ENCODE measurements at places on chromosomes 5 and 9.

DNA sequence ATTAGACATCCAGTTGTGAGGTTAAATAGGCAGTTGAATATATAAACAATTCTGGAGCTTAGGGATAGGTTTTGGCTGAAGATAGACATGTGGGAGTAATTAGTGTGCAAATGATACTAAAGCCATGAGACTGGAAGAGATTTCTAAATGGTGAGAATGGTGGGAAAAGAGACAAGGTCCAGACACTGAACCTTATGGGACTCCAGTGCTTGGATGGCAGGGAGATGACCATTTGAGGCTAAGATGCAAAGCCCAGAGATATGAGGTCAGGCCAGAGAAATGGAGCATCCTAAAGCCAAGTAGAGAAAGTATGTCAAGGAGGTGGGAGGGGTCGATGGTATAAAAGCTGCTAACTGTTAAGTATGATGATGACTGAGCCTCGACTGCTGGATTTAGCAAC, 115.6 kb downstream of the SEMA5A start:
- no peak for DNase-seq

- DNase-seq, result no peak
These were observed 18.1 kb downstream of the TJP2 start for GRCh38 chr9:69192214-69192613.

GRCh38 chr5:154630410-154630809, 124.8 kb upstream of the LARP1 start:
- DNase-seq, result no peak

DNA sequence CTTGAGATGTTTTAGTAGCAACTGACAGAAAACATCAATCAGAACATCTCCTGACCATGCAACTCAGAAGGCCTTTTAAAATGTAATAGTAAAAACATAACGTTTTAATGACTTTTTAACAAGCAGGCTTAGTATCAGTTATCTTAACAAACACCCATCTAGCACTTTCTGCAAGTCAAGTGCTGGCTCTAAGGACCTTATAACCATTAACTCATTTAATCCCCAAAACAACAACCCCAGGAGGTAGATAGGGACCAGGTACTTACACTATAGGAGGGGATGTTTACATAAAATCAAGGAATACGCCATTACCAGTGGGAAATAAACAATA, 41.8 kb downstream of the ROR2 start:
- no peak for DNase-seq

- no peak for DNase-seq
These were observed 278.2 kb downstream of the CSNK1G3 start for GRCh38 chr5:123790226-123790625.

- DNase-seq, result peak; percentile 67
These were observed 20.9 kb upstream of the ADAM19 start for GRCh38 chr5:157596487-157596886.

- DNase-seq, result no peak
These were observed 181.9 kb downstream of the TMEM232 start for GRCh38 chr5:110544603-110545002.

DNA sequence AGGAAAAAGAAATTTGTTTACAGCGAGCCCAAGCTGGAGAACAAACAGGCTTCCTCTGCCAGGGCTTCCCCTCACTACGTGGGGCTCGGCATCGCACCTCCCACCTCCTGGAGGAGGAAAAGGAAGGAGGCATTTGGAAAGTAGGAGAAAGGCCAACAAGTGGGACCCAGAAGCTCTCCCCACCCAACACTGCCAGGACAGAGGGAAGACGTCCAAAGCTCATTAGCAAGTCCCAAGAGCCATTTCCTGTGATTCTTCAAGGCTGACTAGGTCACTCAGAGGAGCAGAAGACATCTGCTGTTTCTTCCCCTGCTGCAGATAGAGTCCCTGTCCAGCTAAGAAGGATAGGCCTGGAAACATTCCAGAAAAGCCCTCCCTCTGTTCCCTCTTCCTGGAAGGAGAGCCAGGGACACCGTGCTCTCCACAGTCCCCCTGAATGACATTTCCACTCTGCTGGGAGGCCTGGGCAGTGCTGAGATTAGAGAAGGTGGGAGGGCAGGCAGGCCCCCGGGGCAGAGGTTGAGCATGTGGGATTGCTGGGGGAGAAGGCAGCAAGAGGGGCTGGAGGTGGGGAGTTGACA, 57.0 kb upstream of the NEURL1B start:
- no peak for DNase-seq

GRCh38 chr5:31641575-31641974, 2.6 kb downstream of the PDZD2 start:
- DNase-seq, result no peak

GRCh38 chr5:130350131-130350530, 445.9 kb downstream of the CHSY3 start:
- no peak for DNase-seq

GRCh38 chr9:137269231-137269772, 8.2 kb upstream of the TOR4A start:
- DNase-seq, result no peak

- no peak for DNase-seq
These were observed 14.0 kb upstream of the CFAP95 start for GRCh38 chr9:69806627-69807026.

DNA sequence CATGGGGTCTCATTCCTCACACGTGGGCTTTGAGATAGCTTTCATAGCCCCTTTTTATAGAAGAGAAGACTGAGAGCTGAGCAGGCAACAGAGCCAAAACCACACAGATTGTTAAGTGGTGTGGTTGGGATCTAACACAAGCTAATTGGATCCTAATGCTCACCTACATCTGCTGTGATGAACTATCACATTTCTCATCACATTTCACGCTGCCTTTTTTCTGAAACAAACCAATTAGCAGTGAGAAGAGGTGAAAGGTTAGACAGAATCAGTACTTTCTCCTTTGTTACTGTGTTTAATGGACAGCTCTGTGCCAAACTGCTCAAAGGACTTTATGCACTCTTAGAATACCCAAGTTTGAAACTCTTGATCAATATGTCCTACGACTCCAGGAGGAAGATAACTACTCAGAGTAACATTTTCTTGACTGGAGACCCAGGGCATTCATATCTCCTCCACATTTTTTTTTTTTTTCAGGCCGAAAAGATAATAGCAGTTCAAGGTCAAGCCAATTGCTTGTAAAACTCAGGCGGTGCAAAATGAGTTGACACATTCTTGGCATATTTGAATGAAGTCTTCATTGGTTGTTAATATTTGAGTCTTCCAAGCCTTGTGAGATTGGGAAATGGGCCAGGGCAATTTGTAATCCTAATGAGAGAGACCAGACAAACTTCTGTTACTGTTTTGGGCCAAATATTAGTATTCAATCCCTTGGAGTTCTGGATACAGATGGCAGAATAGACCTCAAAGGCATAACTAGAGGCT, 138.4 kb downstream of the KCTD16 start:
- DNase-seq, result no peak

DNA sequence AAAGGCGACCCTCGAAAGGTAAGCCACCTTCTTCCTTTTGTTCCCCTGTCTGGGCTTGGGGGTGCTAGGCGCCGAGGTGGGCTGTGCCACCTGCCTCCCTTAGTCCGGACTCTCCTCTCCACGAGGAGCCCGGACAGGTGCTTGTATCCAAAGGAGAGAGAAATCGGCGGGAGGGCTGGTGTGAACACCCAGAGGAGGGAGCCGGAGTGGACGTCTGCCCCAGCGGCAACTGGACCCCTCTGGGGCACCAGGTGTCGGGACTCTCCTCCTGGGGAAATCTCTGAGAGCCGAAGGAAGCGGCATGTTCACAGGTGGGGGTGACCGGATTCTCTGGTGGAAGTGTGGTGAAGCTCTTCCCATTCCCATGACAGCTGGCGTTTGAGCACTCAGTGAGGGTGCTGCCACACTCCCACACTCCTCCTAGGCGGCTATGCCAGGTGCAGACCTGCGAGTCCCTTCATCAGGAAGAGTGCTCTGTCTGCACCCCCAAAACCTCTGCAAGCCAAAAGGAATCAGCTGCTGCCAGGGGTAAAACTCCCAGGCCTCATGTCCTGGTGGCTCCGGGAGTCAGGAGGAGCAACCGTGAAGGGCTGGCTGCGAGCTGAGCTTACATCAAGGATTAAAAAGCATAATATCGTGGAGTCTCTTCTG, 921 bp downstream of the KCNIP1 start:
- no peak for DNase-seq

DNA sequence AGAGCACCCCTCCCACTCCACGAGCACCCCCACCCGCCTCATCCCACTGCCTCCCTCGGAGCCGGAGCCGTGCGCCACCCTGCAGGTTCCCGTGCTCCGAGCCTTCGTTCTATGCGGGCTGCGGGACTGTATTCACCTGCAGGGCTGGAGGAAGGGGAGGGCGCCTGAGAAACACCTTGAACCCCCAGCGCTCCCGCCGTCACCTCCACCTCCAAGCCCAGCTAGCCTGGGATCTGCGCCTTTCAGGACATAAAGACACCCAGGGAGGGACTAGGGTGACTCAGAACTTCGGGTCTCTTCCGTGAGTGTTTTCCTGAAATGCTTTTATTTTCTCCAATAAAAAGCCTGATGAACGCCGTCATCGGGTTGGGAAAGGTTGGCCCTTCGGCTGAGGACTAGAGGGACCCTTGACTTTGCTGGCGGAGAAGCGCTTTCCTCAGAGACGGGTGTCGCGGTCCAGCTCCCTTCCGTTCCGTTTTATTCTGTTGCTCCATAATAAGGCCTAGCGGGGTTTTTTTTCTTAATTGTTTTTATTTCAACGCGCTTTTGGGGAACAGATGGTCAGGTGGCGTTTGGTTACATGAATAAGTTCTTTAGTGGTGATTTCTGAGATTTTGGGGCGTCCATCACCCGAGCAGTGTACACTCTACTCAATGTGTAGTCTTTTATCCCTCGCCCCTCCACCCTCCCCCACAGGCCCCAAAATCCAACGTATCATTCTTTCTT, 4.6 kb downstream of the TLX3 start:
- no peak for DNase-seq

GRCh38 chr5:87099291-87099839, 168.3 kb upstream of the RASA1 start:
- no peak for DNase-seq

DNA sequence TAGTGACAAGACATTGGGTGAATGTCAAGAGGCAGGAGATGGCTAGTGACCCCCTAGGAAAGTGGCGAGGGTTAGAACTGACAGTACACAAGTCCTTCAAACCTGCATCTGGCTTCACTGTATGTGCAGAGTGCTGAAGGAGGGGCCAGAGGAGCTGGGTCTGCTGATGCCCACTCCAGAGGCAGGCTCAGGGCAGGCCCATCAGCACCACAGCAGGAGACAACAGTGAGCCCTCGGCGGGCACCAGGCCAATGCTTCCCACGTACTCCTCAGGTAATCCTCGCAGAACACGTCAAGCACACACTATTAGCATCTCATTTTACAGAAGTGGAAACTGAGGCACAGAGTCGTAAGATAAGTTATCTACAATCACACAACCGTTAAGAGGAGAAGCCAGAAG, 76.1 kb upstream of the SH3PXD2B start:
- DNase-seq, result no peak

DNA sequence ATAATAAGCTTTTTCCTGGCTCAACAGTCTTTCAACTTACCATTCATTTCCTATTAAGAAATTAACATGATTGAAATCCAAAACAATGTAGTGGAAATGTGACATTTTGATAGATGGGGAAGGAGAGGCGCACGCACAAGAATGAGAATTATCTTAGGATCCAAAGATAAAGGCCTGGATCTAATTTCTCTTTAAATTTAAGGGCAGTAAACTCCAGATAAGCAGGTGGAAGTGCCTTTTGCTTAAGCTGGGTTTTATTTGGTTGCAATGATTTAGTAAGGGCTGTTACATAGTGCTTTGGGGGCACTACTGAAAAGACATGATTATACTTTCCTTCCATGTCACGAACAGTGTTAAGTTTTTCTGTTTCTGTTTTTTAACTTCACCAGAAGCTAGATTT, 17.3 kb downstream of the EQTN start:
- DNase-seq, result no peak

- no peak for DNase-seq
These were observed 120.9 kb downstream of the NSG2 start for GRCh38 chr5:174166231-174167079.

GRCh38 chr5:40376566-40376965, 303.1 kb upstream of the PTGER4 start:
- DNase-seq, result no peak

DNA sequence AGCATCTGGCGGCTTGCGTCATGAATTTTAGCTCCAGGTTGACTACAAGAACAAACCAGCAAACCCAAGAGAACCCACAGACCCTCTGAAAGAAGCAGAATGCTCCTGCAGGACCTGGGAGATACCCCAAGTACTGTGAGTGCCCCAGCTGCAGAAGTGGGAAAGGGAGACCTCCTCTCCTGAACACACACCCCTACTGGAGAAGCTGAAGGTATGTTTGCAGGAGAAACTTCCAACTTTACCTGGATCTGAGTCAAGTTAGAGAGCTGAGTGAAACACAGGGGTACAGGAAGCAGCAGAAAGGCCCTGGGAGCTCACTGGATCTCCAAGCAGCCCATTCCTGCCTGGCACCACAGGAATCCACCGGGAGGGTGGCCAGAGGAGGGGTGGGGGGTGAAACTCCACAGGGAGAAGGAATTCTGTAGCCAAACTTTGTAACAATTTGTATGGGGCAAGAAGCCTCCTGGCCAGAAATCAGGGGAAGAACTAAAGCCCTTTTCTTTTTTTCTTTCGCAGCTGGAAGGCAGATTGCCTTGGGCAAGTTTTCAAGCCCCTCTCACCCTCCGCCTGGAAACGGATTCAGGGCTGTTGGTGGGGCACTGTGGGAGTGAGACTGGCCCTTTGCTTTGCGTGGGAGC, 576.2 kb downstream of the BNC2 start:
- no peak for DNase-seq

GRCh38 chr5:39405083-39405843, 19.5 kb downstream of the DAB2 start:
- no peak for DNase-seq

GRCh38 chr9:80775530-80775929, 913.8 kb downstream of the TLE1 start:
- DNase-seq, result no peak

GRCh38 chr5:36870399-36871040, 6.0 kb upstream of the NIPBL start:
- DNase-seq, result no peak

- no peak for DNase-seq
These were observed 3.7 kb upstream of the UCK1 start for GRCh38 chr9:131534721-131535237.

GRCh38 chr9:127898433-127899127, 823 bp downstream of the ST6GALNAC6 start:
- peak; percentile 46 for DNase-seq

- no peak for DNase-seq
These were observed 73.8 kb downstream of the IRX2 start for GRCh38 chr5:2677689-2678088.

DNA sequence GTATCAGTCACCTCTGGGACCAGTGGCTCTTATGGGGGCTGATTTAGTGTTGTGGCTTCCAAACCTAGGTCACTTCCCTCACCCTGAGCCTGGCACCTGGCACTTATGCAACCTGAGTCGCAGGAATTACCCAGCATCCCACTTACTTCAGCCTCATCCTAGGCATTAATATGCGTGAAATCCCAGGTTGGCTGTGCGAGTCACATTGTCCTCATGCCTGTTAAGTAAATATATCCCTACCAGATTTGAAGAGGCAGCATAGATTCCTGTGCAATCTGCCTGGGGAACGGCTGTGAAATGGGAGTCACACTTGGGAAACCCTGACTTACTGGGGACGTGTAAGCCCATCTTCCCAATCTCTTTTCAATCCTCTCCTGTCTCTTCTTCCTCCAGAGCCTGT, 42.7 kb upstream of the AKNA start:
- DNase-seq, result no peak

- DNase-seq, result no peak
These were observed 41.8 kb upstream of the GABBR2 start for GRCh38 chr9:98750364-98751060.
